Activated CD8-positive, alpha-beta memory T cell treated with anti-CD3 and anti-CD28 coated beads for 1 hour (primary cell): ENCODE measurements at places on chromosomes 2 and 18.

- DNase-seq = no peak
These were observed 447.0 kb upstream of the ID2 start for GRCh38 chr2:8234757-8235374.

GRCh38 chr2:168030862-168031624 is 216.4 kb downstream of the STK39 start:
- no peak for DNase-seq

DNA sequence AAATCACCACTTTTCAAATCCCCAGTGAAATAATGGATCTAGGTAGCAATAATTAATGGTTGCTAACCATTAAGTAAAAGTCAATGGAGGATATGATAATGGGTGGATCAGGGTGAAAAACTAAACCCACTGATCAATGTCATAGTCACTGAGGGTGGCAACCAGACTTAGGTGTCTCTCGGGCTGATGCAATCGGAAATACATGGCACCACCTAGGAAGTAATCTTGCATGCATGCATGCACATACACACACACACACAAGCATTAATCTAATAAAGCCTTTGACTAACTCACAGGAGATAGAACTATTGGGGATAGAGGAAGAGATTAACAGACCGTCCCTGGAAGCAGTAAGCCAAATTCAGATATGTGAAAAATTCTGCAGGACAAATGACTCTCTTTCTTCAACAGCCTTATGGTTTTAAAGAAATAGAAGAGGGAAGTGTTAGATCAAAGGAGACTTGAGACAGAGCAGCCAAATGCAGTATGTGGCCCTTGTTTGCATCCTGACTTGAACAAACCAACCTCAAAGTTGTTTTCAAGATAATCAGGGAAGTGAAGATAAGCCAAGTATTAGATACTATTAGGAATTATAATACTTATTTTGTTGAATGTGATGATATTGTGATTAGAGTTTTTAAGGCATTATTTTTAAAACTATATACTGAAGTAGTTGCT is 186.0 kb upstream of the RMP24 start:
- DNase-seq = no peak

DNA sequence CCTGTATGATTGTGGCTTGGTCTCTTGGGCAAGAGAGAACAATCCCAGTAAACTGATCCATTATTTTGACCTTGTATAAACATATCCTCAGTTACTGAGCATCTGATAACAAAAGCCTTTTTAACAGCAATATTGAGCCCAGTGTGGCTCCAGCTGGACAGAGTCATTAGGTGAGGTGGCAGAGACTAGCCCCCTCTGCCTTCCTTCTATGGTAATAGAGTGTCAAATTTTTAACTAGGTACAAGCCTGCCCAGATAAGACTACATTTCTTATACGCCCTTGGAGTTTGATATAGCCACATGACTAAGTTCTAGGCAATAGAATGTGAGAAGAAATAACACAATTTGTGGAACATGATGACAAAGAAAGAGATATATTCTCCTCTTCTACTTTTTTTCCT is 56.2 kb downstream of the HNMT start:
- no peak for DNase-seq

DNA sequence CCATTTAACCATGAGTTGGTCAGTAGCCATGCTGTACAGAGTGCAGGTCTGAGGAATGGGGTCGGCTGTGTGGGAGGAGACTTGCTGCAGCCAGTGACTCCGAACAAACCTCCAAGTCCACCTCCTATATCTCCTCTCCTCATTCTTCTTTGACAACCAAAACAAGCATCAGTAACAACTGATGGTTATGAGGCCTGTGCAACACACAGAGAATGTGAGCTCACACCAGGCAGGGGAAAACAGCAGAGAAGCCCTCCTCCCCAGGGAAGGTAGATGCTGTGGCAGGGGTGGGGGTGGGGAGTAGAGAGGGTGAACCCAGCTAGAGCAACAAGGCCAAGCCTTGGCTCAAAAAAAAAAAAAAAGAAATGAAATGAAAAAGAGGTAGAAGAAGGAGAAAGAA is 12.3 kb upstream of the CNGA3 start:
- DNase-seq = no peak

DNA sequence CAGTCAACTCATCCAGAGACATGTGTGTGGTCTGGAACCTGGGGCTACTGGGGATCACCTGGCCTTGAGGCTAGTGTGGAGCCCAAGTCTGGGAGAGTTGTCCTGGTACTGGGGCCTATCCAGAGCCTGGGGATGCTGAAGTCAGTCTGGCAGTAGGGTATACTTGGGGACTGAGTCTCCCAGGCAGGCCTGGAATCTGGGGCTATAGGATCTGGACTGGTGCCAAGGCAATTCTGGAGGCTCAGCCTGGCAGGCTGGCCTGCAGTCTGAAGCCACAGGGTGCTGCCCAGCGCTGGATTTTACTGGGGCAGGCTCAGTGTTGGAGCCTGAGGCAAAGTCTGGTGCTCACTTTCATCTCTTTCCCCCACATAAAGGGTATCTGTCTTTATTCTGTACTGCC is 46.5 kb downstream of the AQP4 start:
- DNase-seq = no peak

DNA sequence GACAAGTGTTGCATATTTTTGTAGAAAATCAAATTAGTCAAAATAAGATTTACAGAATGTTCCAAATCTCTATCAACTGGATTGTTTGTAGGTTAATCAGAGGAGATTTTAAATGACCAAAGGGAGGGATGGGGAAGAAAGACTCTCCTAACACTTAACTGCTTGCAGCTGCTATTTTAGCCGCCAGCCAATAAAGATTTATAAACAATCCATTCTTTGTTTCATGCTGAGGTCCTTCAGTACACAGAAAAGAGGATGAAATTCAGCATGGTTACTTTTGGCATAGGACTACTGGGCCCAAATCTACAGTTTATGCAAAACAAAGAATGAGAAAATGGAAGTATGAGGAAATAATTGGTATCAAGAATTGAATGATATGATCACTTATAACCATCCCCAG is 86.4 kb upstream of the FN1 start:
- DNase-seq = no peak

GRCh38 chr2:19644763-19645162 is 257.0 kb downstream of the TTC32 start:
- DNase-seq = no peak

DNA sequence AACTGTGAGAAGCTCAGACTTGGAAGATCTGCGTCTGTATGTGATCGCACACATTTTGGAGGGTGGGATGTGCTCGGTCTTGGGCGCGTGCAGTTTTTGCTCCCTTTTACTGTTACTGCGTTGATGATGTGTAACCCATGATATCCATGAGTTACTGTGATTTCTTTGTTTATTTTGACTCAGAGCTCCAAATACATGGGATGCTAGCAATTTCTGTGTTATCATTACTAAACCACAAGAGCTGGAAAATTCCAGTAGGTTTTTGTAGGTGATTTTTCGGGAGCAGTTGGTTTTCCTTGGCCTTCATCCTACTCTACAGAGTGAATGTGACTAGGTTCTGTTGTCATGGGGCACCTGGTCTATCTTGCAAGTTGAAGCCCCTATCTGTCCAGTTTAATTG is 124.2 kb downstream of the AGAP1 start:
- no peak for DNase-seq

DNA sequence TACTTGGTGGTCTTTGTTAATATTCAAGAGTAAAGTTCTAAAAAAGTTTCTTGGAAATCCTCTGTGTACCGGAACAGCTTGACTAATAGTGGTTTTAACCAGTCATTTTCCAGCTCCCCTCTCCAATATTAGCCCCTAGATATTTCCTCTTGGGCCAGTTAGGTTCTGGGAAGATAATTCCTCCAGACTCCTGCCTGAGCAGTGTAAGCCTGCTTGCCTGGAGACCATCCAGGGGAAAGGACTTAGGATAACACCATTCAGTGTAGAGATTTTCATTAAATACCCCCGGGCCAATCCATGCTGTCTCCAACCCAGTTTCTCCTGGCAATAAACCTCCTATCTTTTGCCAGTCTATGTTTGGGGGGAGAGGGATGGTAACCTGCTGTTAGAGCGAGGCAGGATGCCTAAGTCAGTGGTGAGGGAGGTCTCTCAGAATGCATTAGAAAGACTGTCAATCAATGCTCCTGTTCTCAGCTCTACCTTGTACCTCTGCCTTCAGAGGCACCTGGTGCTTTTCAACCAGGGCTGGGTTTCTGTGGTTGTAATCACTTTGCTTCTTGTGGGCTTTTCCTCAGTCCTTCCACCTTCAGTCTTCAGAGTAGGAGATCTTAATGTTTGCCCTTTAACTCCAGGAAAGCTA is 186.4 kb downstream of the RNF152 start:
- no peak for DNase-seq

GRCh38 chr2:210428393-210429179 is 48.0 kb downstream of the LANCL1 start:
- DNase-seq = no peak

- DNase-seq = no peak
These were observed 25.8 kb downstream of the CAPN13 start for GRCh38 chr2:30781451-30781850.

GRCh38 chr2:209314653-209315052 is 109.2 kb upstream of the MAP2 start:
- DNase-seq = no peak

GRCh38 chr2:11785611-11785940 is 39.1 kb downstream of the LPIN1 start:
- no peak for DNase-seq

DNA sequence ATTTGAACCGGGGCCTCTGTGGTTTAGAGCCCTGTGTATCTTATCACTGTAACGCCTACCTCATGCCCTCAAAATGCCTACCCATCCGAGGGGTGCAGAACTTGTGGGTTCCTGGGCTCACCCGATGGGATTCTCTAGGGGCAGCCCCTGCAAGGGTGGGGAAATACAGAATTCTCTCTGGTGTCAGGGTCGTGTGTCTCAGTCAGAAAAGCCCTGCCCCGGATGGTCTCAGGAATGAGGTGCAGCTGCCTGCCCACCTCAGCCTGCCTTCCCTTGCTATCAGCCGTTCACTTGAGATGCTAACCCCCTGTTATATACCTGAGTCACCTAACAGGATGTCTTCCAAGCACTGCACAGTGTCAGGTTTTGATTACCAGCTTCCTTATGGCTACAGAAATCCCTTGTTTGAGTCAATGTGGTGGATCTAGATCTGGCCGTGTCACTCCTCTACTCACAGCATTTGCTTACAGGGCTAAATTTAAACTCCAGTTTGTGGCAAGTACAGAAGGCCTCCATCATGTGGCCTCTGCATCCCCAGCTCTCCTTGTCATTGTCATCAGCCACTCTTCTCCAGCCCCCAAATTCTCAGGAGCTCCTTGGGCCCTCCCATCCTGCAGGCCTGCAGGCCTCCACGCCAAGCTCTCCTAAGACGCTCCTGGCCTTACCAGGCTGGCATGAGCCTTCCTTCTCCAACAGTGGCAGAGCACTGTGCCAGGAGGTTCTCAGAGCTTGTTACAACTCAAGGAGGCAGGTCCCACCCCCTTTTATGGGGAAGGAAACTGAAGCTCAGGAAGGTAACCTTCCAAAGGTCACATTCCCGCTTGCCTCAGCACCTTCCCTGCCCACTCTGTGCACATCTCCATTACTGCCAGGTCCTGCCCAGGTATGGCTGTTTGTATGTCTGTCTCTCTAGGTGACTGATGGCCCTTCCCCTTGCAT is 14.3 kb upstream of the MAP3K2 start:
- no peak for DNase-seq

GRCh38 chr18:36622610-36623009 is 206.2 kb downstream of the TPGS2 start:
- no peak for DNase-seq

- DNase-seq = no peak
These were observed at the start of gene UGT1A1 for GRCh38 chr2:233760043-233760442. Gene UGT1A1 (plus strand): TSS chr2:233760270. CDS start chr2:233760288, 18 bp downstream.
